Panc1 (cell line): ENCODE measurements at places on chromosomes 12 and 14. TPM values are rescaled to one million over a fixed set of nuclear protein-coding genes. Genes with fewer than 3 reads are reported as not detected.
A peak's percentile ranks its signal among the peaks of the same experiment; 100 is the strongest.

The LTBR gene
- total RNA-seq = 3.1 TPM

The DDIT3 gene
- 47.2 TPM for total RNA-seq

The MANSC4 gene
- total RNA-seq = not detected

The SLCO1A2 gene
- not detected for total RNA-seq

The RHOJ gene
- total RNA-seq = 0.28 TPM

The CLEC1B gene
- not detected for total RNA-seq

The SOX5 gene
- total RNA-seq = 0.23 TPM

The HPD gene
- total RNA-seq = 0.51 TPM

The ZNF385A gene
- 5.9 TPM for total RNA-seq

DNA sequence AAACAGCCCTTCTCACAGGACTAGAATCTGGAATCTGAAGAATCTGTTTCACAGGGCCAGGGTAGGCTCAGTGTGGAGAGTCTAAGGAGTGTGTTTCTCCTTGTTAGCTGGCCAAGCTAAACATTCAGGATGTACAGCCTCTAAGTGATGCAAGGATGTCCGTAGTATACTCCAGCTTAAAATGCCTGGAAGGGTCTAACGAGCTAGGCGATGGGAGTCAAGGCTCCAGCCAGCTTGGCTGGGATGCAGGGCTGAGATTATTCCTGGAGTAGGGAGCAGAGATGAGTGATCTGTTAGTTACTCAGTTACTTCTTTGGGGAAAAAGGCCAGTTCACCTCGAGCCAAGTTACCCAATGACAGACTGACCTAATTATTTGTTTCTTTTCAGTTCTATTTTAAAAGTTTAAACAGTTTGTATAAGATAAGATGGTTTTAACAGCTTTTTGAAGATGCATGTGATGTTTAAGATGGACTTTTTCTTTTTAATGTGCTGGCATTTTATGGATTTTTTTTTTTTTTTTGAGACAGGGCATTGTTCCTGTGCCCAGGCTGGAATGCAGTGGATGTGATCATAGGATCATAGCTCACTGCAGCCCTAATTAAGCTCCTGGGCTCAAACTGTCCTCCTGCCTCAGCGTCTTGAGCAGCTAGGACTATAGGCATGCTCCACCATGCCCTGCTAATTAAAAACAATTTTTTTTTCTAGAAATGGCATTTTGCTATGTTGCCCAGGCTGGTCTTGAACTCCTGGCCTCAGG lies 41.1 kb downstream of the SYNE2 start:
- DNase-seq = no peak

DNA sequence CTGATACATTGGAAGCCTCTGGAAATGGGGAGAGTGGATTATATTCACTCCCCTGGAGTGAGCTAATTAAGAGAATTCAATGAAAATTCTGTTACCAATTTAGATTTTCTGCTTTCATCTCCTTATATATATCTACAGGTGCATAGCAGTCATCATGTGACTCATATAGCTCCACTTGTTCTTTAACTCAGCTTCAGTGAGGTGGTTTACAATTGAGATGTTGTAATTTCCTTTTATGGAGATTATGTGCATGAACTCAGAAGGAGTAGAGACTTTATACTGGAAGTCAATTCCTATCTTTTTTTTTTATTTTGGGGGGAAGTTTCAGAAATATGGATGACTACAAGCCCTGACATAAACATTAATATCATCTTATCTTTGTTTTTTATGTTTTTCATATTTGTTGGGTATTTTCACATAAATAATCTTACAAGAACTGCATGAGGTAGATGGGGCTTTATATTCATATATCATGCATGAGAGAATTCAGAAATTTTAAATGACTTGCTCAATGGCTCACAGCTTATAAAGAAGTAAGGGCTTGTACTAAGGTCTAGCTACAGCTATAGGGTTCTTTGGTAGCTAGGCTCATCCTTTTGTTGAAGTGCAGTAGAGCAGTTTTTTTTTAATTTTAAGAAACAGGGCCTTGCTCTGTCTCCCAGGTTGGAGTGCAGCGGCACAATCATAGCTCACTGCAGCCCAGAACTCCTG lies 92.3 kb upstream of the SCAF11 start:
- no peak for DNase-seq

GRCh38 chr14:100402631-100403030 lies 79.5 kb downstream of the SLC25A47 start:
- no peak for DNase-seq

DNA sequence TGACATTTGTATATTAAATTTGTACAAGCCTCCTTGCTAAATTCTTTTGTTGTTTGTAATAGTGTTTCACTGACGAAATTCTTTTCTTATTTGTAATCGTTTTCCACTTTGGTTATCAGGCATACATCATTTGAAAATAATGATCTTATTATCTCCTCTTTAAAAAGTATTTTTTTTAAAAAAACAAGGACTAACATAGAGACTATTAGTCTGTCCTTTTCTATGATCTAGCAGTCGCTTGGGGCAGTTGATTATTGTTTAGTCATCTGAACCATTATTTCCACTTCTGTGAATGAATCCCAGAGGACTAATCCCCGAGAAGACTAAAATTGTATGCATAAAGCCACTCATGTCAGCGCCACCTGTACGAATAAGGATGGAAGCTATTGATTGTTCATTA lies 11.5 kb downstream of the ADGRD1 start:
- no peak for DNase-seq

- DNase-seq = no peak
These were observed 14.0 kb upstream of the TRPV4 start for GRCh38 chr12:109847142-109847735.

GRCh38 chr12:56208006-56208405 lies 13.7 kb downstream of the RNF41 start:
- no peak for DNase-seq

GRCh38 chr14:91207008-91207407 lies 37.5 kb downstream of the GPR68 start:
- DNase-seq = no peak

DNA sequence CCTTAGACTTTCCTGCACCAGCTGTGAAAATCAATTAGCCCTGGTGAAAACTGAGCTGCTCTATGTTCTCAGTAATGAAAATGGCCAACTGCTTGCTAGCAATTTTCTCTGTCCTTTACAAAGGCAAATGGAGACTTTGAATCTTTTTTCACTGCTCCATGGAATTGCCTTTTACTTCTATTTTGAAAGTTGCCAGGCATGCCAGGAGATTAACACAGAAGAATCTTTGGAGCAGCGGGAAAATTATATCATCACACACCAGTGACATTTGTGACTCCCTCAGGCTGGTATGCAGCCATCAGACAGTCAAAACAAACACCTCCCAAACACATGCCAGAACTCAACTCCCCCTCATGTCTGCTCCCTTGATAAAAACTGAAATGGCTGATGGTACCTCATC lies 872.0 kb upstream of the FLRT2 start:
- no peak for DNase-seq

- DNase-seq = no peak
These were observed 72.2 kb downstream of the TGFB3 start for GRCh38 chr14:75909630-75910029.

DNA sequence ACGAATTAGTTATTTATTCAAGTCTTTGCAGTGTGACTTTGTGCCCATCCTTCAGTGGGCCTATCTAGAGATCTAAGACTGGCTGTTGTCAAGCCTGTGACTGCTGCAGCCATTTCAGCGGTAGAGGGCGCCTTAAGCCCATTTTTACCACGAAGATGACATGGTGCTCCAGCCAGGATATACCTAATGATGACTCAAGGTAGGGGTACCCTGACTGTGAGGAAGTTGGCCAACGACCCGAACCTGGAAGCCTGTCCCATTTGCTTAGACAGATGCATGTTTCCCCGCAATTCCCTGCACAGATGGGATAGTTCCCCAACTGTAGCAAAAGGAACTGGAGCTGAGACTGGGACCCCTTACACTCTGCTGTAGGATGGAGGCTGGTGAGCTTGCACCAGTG lies 41.3 kb downstream of the RAB3IP start:
- DNase-seq = no peak

- DNase-seq = no peak
These were observed 3.3 kb upstream of the NTF3 start for GRCh38 chr12:5428332-5429221.

DNA sequence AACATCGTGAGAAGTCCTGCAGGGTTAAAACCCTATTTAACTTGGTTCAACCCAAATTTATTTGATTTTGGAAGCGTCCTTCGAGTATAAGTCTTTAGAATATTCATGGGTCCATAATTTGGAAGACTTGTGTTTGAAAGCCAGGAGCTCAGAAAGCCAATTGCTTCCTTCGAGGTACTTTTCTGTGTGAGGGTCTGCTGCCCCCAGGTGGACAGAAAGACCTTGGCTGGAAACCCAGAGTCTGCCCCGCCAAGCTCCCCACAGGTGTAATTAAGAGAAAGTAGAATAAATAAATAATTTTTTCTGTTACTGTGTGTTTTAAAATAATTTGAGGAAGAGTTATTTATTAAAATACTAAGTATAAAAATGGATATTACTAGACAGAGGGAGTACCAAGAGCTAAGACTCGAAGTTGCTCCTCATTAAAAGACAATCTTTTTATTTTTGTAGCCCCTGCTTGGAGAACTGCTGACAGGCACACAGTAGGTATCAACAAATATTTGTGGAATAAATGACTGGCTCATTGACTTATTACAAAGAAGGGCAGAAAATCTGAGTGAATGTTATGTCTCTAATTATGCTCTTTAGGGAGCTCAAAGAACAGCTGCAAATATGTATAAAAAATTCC lies 105.8 kb downstream of the PAH start:
- DNase-seq = peak; percentile 2
